Stimulated activated CD8-positive, alpha-beta memory T cell treated with anti-CD3 and anti-CD28 coated beads, Interleukin-15, amount 100 ng/mL, for 24 hours (primary cell): ENCODE measurements at places on chromosomes 3 and 15.

DNA sequence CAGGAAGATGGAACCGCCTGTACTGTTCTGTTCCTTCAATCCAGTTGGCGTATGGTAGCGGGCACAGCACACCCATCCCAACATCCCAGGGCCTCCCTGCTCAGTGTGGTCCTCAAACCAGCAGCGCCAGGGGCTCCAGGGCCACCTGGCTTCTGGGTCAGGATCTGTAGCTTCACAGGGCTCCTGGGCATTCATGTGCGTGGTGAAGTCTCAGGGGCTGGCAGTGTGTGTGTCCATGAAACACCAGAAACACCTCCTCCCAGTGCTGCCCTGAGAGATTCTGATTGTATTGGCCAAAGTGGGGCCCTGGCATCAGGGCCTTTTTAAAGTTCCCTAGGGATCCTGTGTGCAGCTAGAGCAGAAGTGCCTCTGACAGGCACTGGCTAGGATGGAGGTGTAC lies 42.1 kb downstream of the ABTB1 start:
- no peak for DNase-seq

- no peak for DNase-seq
Measured at GRCh38 chr15:60883691-60884640, 345.1 kb downstream of the RORA start.

- DNase-seq, result peak; percentile 94
Measured at GRCh38 chr3:195914648-195915473, 6.5 kb upstream of the TNK2 start.

GRCh38 chr3:179272385-179272784 lies 21.5 kb upstream of the KCNMB3 start:
- no peak for DNase-seq

- DNase-seq, result no peak
Measured at GRCh38 chr15:31016446-31016915, 25.1 kb upstream of the MTMR10 start.

- no peak for DNase-seq
Measured at GRCh38 chr15:58361273-58361759, 70.5 kb upstream of the LIPC start.

DNA sequence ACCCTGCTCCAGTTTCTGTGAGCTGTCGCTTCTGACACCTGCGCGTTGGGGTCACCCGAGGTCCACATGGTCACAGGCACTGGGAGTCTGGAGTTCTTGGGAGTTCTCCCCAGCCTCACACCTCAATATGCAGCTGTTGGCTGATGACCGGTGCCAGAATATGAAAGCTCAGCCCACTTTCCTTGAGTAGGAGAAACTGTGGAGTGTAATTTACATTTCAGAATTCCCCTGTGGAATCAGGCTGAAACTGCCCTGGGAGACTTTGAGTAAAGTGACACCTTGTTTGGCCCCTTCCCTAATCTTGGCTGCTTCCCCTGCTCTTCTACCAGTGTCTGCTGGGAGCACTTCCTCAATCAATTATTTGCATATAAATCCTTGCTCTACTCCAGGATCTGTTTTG lies 255.9 kb downstream of the NFKBIZ start:
- no peak for DNase-seq

GRCh38 chr3:40505599-40506462 lies at the start of gene ZNF620:
Gene ZNF620, plus strand, starts transcription at chr3:40506039. Its CDS starts 314 bp downstream, at chr3:40506353.
- DNase-seq, result peak; percentile 33

GRCh38 chr3:157477441-157477840 lies 25.8 kb downstream of the VEPH1 start:
- DNase-seq, result no peak

- DNase-seq, result no peak
Measured at GRCh38 chr3:81497572-81498251, 263.7 kb downstream of the GBE1 start.

DNA sequence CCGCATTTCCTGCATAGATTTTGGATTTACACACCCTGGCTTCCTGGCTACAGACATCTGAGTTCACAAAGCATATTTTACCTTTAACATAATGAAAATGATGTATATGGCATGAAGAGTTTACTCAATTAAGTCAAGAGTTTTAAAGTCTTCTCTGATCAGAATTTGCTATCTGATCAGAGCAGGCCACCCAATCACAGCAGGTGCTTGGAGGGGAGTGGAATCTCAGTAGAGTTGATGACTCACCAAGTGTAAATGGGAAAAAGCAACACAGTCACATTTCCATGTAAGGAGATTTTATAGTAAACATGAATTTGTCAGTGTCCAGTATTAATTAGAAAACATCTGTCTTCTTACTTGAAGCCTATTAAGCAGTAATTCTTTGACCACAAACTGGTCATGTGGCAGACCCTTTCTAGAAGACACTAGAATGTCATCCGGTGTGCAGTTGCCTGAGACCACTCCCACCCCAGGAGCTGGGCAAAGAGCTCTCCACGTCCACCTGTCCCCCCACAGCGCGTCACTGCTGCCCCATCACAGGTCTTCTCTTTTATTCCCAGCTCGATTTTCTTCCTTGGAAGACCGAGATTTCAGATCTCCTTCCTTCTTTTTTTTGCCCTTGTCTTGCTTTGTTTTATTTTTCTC lies 10.8 kb downstream of the MESD start:
- DNase-seq, result no peak

GRCh38 chr3:156643729-156644389 lies 30.5 kb upstream of the TIPARP start:
- no peak for DNase-seq

GRCh38 chr3:187077085-187077484 lies 62.2 kb downstream of the RPL39L start:
- DNase-seq, result no peak

- no peak for DNase-seq
Measured at GRCh38 chr3:129688271-129688895, 81.9 kb upstream of the PLXND1 start.

DNA sequence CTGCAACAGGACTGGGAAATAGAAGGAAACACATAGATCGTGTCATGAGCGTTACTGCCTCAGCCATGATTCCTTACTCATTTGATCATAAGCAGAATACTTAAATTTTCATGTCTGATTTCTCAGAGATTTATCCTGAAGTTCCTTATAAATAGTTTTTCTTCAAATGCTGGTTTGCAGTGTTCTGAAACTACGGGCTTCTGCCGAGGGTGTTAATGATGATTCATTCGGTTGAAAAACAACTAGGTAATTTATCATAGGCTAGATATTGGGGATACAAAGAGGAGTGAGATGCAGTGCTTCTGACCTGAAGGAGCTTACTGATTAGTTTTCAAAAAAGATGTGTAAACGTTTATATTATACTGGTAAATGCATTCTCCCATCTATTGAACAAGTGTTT lies 428.9 kb downstream of the NLGN1 start:
- DNase-seq, result no peak

GRCh38 chr15:73582851-73583379 lies 50.3 kb downstream of the NPTN start:
- no peak for DNase-seq

- DNase-seq, result no peak
Measured at GRCh38 chr3:30804984-30805383, 89.5 kb downstream of the GADL1 start.

GRCh38 chr3:150319900-150320299 lies 88.2 kb upstream of the TSC22D2 start:
- DNase-seq, result no peak

DNA sequence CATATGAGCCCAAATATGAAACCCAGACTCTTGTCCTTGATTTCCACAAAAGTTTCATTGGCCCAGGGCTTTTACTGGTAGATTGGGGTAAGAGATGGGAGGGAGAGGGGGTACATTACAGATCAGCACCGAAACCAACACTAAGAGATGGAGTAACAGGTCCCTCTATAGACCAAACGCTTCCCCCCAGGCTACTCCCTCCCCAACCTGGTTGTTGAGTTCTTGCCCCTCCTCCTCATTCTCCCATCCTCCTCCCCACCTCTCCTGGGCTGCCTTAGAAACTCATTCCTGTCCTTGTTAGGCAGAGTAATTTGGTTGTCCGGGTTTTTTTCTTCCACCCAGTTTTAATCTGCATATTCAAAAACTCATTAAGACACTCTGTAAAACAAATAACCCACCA lies 74.1 kb downstream of the MESD start:
- DNase-seq, result no peak

DNA sequence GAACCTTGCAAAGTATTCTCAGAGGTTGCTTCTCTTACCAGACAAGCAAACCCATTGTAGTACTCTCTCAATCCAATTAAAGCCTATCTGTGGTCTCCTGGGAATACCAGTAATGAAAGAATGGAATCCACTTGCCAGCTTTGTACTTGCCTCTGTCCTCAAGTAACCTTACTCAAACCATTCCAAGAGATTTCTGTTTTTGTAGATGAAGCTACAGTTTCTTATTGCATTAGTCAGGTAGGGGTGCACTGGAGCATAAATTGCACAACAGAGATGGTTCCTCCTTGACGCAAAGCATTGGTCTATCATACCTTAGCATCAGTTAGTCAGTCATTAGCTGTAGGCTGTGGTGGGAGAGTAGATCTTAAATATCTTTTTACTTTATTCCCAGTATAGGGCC lies 52.9 kb downstream of the BTLA start:
- DNase-seq, result no peak

- DNase-seq, result no peak
Measured at GRCh38 chr15:61524086-61524485, 295.0 kb upstream of the RORA start.

GRCh38 chr3:32154205-32154579 lies 47.8 kb downstream of the GPD1L start:
- no peak for DNase-seq

DNA sequence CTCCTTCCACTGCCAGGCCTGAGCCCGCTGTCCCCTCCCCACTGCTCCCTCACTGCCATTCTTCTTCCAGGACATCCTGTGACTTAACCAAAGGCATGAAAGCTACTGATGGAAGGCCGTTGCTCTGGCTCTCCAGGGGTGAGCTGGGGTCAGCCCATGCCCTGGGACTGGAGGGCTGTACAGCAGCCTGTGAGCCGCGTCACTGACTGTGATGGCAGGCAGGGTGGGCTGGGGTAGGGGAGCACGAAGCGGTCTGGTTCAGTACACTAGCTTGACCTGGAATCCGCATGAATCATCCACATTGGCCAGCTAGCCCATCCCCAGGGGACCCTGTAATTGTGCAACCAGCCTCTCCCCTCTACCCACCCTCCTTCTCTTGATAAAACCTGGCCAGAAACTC lies 30.8 kb downstream of the CORO2B start:
- DNase-seq, result no peak

DNA sequence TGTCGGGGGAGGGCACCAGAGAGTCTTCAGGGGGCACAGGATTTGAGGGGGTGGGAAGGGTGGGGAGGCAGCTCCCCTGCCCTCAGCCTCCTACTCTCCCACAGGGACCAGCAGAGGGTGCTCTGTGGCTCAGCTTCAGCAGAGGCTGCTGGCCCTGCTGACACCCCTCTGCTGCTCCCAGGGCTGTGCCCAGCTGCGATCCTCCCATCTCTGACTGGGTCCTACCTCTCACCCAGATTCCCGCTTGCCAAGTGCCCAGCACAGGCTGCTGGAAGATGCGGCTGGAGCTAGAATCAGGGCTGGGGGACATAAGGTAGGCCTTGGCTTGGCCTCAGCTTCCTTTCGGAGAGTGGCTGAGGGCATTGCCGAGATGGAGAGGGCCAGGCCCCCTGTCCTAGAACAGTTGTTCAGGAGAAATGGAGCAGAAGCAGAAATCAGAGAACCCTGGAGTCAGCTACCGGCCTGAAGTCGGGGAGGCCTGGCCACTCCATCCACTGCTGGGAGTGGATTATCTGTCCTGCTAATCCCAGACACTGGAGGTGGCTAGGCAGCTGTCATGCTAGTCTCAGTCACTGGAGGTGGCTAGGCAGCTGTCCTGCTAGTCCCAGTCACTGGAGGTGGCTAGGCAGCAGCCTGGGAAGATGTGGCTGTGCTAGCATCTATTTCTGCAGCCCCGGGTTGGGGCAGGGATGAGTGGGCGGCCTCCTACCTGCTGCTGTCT lies 3.9 kb downstream of the GRM2 start:
- no peak for DNase-seq

DNA sequence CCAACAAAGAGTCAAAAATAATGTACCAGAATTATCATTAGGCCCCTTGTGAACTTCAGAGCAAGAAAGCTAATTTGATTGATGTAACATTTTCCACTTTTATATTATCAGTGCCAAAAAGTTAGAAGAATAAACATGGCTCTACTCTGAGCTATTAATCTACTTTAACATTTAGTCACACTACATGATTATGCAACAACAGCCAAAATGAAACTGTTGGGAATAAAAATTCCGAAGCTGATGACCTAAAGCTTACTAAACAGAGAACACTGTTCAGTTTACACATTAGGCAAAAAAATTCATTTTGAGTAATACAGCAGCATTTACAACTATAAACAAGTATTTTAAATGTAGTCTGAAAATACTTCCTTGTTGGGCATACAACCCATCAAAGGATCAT lies 1134.1 kb downstream of the EPHA3 start:
- no peak for DNase-seq

- no peak for DNase-seq
Measured at GRCh38 chr3:60579734-60580133, 671.5 kb downstream of the FHIT start.

DNA sequence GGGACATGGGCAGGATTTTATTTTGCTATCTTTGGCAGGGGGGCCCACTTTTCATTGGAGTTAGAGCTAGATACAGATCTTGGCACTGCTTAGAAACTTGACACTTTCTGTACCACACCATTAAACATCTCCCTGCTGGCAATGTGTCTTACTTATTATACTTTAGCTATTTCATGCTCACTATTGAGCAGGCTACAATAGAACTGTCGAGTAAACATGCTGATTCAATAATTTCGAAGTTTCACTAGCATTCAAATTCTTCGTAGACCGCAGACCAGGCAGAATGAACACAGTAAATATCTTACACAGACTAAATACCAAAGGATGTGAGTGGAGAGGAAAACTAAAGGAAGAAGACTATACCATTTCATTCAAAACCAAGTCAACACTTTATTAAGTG lies 180.8 kb downstream of the UNC13C start:
- DNase-seq, result no peak

DNA sequence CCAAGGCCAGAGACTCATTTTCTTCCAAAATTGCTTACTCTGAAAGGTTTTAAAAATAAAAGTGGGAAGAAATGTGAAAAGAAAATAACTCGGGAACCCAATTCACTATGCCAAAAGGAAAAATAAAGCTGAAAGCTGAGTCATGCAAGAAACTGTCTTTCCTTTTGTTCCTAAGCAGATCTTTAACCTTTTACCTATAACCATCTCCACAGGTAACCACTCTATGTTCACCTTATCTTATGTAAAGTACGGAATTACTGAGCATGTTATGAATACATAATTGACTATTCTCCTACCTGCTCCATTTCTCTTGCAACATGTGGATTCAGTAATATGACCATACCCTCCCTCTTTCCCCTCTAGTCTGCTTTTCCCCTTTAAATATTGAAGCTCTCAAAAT lies 62.0 kb downstream of the MINDY4B start:
- no peak for DNase-seq
